ENCODE measurements at places on chromosomes 7 and 10.

DNA sequence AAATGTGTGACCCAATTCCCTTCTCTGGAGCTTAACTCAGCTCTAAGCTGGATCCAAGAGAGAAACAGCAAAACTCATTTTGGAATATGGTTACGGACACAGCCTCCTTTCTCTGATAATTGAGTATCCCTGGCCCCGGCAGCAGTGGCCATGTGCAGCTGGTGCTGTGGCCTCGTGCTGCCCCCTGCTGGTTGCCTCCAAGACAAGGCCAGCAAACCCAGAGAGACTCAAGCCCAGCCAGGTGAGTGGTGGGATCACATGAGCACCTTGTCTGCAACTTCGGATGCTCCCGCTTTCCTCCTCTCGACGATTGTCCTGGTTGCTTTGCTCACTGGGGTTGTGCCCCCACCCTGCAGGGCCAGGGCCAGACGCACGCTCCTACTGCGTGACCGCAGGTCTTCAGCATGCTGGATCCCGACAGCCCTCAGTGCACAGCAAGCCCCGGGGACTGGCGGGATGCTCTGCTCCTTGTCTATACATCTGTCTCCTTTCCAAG, 19.4 kb downstream of the SFTPD start:
- DNase-seq = no peak

- DNase-seq = no peak
Observed at GRCh38 chr7:74126220-74126880, 42.7 kb downstream of the LIMK1 start.

- DNase-seq = no peak
Observed at GRCh38 chr7:150383710-150384397, 4.7 kb downstream of the ZNF775 start.

GRCh38 chr10:43854007-43854406, 205.3 kb upstream of the ZNF32 start:
- DNase-seq = no peak

- peak; percentile 83 for DNase-seq
Observed at GRCh38 chr7:156792611-156793010, 100.4 kb downstream of the LMBR1 start.

- DNase-seq = no peak
Observed at GRCh38 chr10:14163377-14164086, 167.2 kb downstream of the FRMD4A start.

DNA sequence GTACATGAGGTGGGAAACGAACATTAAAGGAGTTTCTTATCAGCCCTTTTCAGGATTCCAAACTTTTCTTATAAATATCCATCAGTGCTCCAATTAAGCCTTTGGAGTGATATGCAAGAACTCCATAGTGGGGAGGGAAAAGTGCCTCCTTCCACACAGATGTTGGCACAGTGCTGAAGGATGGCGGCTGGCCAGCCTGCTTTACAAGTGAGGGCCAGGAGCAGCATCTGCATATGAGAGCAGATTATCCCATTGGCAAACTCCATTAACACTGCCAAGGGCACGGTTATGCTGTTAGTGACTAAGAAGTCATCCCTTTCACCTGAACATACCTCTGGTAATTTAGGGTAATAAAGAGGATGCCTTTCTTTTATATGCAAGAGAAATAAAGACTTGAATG, 543.1 kb downstream of the CNTNAP2 start:
- DNase-seq = peak; percentile 9
